ENCODE measurements at places on chromosomes 3 and 15. TPM values are rescaled to one million over a fixed set of nuclear protein-coding genes. Genes with fewer than 3 reads are reported as not detected.

GOLGA6D gene
- total RNA-seq, result 0.10 TPM

OXTR gene
- total RNA-seq, result 0.27 TPM

FBLN2 gene
- 7.3 TPM for total RNA-seq

AHSG gene
- not detected for total RNA-seq

WDR73 gene
- 30.0 TPM for total RNA-seq

SI gene
- 0.03 TPM for total RNA-seq

KCNMB3 gene
- total RNA-seq, result 1.3 TPM

PARP15 gene
- total RNA-seq, result 0.45 TPM

CAPN3 gene
- 10.5 TPM for total RNA-seq

LRTM1 gene
- total RNA-seq, result not detected

CRABP1 gene
- not detected for total RNA-seq

ENTPD3 gene
- 0.46 TPM for total RNA-seq

HTR3C gene
- not detected for total RNA-seq

KBTBD13 gene
- total RNA-seq, result 0.08 TPM

ZNF717 gene
- total RNA-seq, result 13.9 TPM

RNF111 gene
- total RNA-seq, result 16.1 TPM

GPR160 gene
- 1.0 TPM for total RNA-seq

LTF gene
- total RNA-seq, result 0.56 TPM

TMIE gene
- total RNA-seq, result 2.4 TPM

ZNF710 gene
- 9.2 TPM for total RNA-seq

NOX5 gene
- total RNA-seq, result 0.20 TPM

GABRG3 gene
- total RNA-seq, result not detected

SLC6A11 gene
- under 0.01 TPM for total RNA-seq

IQCH gene
- 1.7 TPM for total RNA-seq

LCTL gene
- total RNA-seq, result not detected

COL7A1 gene
- total RNA-seq, result 5.1 TPM

CSK gene
- 14.1 TPM for total RNA-seq

ZMAT3 gene
- 14.0 TPM for total RNA-seq

TLNRD1 gene
- 14.4 TPM for total RNA-seq

SGO1 gene
- total RNA-seq, result 1.2 TPM

GOLGA6L10 gene
- total RNA-seq, result 1.5 TPM

TAGLN3 gene
- not detected for total RNA-seq

ACSBG1 gene
- total RNA-seq, result 2.2 TPM

CYP1A2 gene
- total RNA-seq, result not detected

BCL6 gene
- total RNA-seq, result 51.6 TPM

CACNA1D gene
- 5.1 TPM for total RNA-seq

All from ovary (tissue), 10 donors.